ENCODE measurements at places on chromosomes 7 and 10.
A peak's percentile ranks its signal among the peaks of the same experiment; 100 is the strongest.

GRCh38 chr10:60253484-60253883 is 136.2 kb downstream of the ANK3 start:
- no peak for DNase-seq

- DNase-seq = no peak
These were observed 50.3 kb upstream of the CXCL12 start for GRCh38 chr10:44435196-44435595.

GRCh38 chr7:85693326-85693725 is 506.5 kb upstream of the SEMA3D start:
- DNase-seq = no peak

GRCh38 chr10:1057106-1057657 is 997 bp downstream of the WDR37 start:
- DNase-seq = no peak

GRCh38 chr7:36029311-36029710 is 123.7 kb upstream of the EEPD1 start:
- no peak for DNase-seq

DNA sequence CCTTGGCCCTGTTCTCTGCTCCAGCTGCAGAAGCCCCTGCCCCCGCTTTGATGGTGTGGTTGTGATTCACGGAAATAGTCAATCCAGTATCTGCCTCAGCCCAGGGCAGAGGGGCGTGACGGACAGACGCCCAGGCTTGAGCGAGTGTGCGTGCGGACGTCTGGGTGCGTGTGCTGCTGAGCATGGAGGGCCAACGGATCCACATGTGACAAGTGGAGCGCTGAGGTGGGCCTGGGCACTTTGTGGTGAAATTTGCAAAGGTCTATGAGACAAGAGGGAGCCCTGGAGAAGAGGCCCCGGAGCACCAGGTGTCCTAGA is 94.4 kb downstream of the WDR37 start:
- DNase-seq = peak; percentile 20

DNA sequence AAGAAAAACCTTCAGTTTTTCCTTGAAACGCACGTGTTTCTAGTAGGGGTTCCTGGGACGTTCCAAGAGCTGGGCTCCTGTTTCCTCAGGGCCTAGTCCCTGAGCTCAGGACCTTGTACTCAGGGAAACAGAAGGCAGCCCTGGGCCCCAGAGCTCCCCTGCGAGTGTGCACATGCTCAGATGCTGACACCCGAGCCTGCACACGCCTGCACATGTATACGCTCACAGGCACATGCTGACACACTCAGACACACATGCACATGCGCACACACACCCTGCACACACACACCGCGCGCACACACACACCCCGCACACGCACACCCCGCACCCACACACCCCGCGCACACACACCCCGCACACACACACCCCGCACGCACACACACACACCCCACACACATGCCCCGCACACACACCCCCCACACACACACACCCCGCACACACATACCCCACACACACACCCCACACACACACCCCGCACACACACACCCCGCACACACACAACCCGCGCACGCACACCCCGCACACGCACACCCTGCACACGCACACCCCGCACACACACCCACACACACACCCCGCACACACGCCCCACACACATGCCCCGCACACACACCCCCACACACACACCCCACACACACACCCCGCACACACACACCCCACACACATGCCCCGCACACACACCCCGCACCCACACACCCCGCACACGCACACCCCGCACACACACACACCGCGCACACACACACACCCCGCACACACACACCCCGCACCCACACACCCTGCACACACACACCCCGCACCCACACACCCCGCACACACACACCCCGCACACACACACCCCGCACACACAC is 52.2 kb downstream of the CALML3 start:
- no peak for DNase-seq

- no peak for DNase-seq
These were observed 343 bp upstream of the C10orf71 start for GRCh38 chr10:49298671-49298982.
